Myometrial cell (primary cell): ENCODE measurements at places on chromosomes 7 and 10. TPM values are rescaled to one million over a fixed set of nuclear protein-coding genes. Genes with fewer than 3 reads are reported as not detected.

The SLC18A3 gene
- not detected in 2 replicates for total RNA-seq

The OR2A1 gene
- total RNA-seq = not detected in 2 replicates

The HILPDA gene
- total RNA-seq = 7.8 and 12.1 TPM in 2 replicates

The TRIM50 gene
- not detected in 2 replicates for total RNA-seq

The VAX1 gene
- not detected in 2 replicates for total RNA-seq

The NUTM2B gene
- 0.29 TPM in 1 of 2 replicates, not detected in the other for total RNA-seq

The FAM131B gene
- total RNA-seq = 0.53 and 1.2 TPM in 2 replicates

The GALNT17 gene
- not detected in 2 replicates for total RNA-seq

The PNLIPRP2 gene
- total RNA-seq = not detected in 2 replicates

The COL17A1 gene
- total RNA-seq = not detected in 2 replicates

The KLF14 gene
- not detected in 2 replicates for total RNA-seq

The CALCR gene
- total RNA-seq = not detected in 2 replicates
